Activated CD4-positive, alpha-beta T cell treated with anti-CD3 and anti-CD28 coated beads, Interleukin-2, Interleukin-6, amounts not matched to agents 100 ng/mL and 50 ng/mL, durations not matched to agents 16 hours and 8 hours (primary cell): ENCODE measurements at places on chromosomes 11 and 22.
A peak's percentile ranks its signal among the peaks of the same experiment; 100 is the strongest.

DNA sequence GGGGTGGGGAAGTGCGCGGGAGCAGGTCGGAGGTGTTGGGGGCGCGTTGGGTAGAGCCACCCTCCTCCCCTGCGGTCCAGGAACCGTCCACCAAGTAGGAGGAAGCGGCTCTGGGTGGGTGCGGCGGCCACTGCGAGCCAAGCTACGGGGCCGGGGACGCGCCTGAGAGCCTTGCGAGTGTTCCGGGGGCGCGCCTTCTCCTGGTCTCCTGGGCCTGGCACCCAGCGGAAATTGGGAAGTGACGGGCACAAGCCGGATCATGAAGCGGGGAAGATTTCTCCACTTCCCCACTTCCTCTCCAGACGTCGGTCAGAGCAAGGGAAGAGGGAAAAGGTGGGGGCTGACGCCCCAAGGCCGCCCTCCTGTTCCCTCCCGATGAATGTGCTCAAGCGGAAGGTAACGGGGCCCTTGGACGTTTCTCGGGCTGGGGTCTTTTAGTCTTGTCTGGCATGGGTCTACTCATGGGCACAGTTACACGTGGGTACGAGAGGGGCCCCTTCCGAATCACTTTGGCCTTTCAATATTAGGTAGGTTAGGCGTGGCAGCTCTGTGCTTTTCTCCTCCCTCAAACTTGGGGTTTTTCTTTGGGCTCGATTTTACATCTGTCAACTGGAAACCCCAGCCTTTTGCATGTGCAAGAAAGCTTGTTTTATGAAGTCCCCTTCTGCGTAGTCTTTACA, 865 bp downstream of the RBM14 start:
- DNase-seq: peak; percentile 30

GRCh38 chr11:119111361-119111925, 4.3 kb downstream of the C2CD2L start:
- DNase-seq: no peak

DNA sequence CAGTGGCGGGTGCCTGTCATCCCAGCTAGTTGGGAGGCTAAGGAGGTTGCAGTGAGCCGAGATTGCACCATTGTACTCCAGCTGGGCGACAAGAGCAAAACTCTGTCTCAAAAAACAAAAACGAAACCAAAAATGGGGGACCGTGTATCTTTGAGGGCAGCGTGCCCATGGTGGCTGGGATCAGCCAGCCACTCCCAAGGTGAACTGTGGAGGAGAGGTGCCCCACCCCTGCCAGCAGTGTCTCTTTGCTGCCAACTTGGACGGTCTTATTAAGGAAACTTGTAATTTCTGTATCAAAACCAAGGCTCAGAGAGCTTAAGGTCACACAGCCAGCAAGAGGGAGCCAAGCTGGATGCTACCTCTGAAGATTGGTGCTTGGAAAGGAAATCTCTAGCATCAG, 147.7 kb downstream of the CACNA1I start:
- DNase-seq: no peak

GRCh38 chr11:20058749-20059458, 101.4 kb downstream of the DBX1 start:
- no peak for DNase-seq

DNA sequence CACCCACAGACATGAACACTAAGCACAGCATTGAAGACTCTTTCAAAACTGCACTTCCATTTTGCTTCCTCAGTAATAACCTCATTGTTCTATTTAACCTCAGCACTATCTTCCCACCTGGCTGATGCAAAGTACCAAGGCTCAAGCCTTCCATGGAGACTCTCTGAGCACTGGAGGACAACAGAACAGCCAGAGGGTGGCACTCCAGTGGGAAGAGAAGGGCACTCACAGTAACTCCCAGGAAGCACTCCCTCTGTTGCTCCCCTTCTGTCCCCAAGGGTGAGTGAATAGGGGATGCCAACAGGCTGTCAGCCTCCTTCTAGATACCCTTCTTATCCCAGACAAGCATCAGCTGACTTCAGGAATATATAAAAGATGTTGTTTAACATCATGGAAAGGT, 3.5 kb downstream of the ME3 start:
- DNase-seq: no peak

GRCh38 chr11:108224366-108224765, 1.5 kb downstream of the ATM start:
- DNase-seq: no peak

DNA sequence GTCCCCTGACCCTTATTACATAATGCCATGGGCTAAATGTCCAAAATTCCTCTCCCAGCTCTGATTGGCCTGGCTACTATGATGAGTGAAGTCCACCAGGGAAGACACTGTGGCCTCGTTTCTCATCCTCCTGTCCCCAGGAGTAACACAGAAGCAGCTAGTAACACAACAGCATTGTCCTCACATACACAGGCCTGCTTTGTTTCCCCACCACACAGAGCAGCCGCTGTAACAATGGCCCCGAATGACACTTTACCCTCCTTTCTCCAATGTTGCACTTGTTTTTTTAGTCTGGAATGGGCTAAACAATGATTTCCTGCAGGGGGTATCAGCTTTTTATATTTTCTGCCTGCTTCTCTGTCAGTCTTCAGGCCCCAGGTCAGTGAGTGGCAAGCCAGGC, at the start of gene PRR5L:
Gene PRR5L, plus strand, starts transcription at position 363 of the 400 bp plus-strand sequence. CDS start 104,834 bp downstream, outside the sequence.
- DNase-seq: no peak

GRCh38 chr11:13535819-13536218, 40.0 kb upstream of the PTH start:
- DNase-seq: no peak

- DNase-seq: no peak
Measured at GRCh38 chr11:7826324-7826723, 29.6 kb upstream of the OR5P2 start.

GRCh38 chr22:23098718-23099530, 28.6 kb downstream of the GNAZ start:
- DNase-seq: no peak

DNA sequence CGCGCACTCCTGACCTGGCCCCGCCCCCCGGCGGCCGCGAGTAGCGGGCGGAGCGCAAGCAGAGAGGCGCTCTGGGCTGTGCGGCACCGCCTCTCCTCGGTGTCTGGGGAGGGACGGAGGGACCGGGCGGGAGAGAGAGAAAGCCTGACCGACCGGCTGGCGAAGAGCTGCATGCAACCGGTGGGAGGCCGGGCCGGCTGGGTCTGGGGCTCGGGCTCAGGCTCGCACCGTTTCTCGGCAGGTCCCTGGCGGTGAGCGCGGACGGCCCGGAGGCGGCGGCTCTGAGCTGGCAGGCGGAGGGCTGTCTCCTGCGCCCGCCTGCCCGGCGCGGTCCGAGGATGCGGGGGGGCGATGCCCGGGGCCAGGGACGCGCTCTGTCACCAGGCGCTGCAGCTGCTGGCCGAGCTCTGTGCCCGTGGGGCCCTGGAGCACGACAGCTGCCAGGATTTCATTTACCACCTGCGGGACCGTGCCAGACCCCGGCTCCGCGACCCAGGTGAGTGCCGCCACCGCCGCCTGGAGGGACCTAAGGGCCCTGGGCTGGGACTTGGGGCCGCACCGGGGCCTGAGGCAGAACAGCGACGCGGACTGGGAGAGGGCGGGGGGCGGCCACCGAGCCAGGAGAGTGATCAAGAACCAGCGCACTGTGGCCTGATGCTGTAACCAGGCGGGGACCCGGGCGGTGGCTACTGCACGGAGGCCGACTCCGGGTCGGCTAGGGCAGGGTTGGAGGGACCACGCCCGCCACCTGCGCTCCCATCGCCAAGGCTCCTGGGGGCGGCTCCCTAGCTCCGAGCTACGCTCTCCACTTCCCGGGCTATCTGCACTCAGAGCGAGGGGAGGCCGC, at the start of gene SYT9:
Gene SYT9, plus strand, starts transcription at position 69 of the 847 bp plus-strand sequence. Its CDS starts 283 bp downstream, at position 352.
- peak; percentile 47 for DNase-seq

- no peak for DNase-seq
Measured at GRCh38 chr11:64947208-64947814, 11.6 kb upstream of the GPHA2 start.

GRCh38 chr11:56885177-56885576, 103.5 kb upstream of the OR5AK2 start:
- no peak for DNase-seq

DNA sequence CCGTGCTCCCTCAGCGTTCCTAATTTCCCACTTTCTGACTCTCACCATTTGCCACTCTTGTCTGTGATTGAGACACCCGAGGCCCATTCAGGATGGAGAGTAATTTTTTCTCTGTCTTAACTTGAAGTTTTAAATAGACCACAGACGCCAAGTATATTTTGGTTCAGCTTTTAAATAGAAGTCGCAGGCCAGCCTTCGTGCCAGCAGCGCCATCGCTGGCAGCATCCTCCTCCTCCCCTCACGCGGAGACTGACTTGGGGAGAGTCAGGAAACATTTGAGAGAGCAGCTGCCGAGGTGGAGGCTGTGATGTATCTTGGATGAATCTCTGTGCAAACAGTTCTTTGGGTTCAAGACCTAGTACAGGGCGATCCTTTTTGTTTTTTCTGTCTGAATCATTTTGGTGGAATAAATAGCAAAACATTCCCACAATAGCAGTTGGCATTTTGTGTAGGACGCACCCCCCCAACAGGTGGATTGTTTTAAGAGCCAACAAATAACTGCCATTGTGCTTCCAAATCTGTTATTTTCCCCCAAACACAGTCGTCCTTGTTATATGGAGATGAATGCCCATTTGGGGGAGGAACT, 889 bp upstream of the DMC1 start:
- peak; percentile 56 for DNase-seq

- no peak for DNase-seq
Measured at GRCh38 chr22:46198274-46198673, 47.9 kb downstream of the PPARA start.

- DNase-seq: no peak
Measured at GRCh38 chr11:10762185-10762584, 11.1 kb downstream of the CTR9 start.

DNA sequence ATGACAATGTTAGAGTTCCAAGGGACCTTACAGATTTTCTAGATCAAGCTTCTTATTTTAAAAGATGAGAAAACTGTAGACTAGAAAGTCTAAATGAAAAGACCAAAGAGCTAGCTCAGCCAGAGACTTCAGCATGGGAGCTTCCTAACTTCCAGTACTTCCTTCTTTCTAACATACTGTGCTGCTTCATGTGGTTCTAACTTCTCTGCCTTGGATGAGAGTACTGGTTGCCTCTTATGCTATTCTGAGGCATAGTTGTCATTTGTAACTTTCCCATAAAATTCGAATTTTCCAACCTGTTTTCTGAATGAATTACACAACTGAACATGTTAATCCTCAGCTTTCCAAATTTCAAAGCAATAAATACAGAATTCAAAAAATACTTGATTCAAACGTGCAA, 1.8 kb downstream of the MTMR2 start:
- DNase-seq: no peak

DNA sequence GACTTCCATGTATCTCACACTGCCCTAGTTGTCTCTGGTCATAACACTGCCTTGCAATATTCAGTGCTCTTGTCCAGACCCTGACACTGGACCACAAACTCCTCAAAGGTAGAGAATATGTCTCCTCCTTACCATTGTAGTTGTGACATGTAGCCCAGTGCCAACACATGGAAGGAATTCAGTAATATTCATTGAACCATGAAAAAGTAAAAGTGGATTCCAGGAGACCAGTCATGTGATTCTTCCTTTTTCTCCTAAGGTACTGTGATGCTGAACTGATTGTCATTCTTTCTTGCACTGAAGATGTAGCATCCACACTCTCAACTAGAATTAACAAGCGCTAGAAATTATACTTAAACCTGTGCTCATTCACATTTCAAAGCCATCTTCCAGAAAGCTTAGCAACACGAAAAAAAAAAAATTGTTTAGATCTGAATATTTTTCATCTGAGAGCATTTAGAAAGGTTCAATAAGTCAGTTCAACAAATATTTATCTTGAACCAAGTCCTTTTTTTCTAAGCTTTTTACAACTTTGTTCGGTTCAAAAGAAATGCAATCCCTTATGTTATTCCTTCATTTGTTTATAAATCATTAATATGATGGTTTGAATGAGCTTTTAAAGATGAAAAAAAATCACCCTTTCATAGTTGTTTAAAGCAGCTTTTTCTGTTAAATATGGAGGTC, 224.7 kb upstream of the BLID start:
- DNase-seq: no peak

GRCh38 chr22:48185071-48186055, 1422.9 kb downstream of the TBC1D22A start:
- no peak for DNase-seq

- no peak for DNase-seq
Measured at GRCh38 chr22:20576445-20576816, 69.0 kb downstream of the MED15 start.

DNA sequence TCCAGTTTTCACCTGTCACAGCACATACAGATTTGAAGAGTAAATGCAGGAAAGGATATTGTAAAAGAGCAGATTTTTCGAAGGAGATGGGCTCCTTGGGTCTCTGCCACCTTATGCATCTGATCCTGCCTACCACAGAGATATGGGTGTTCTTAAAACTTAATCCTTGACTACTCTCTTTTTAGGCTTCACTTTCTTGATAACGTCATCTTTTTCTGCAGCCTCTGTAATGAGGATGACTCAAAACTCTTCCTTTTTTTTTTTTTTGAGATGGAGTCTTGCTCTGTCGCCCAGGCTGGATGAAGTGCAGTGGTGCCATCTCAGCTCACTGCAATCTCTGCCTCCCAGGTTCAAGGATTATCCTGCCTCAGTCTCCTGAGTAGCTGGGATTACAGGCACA, 7.8 kb downstream of the PRR14L start:
- no peak for DNase-seq

GRCh38 chr11:15720460-15720859, 605.7 kb downstream of the INSC start:
- no peak for DNase-seq

- DNase-seq: no peak
Measured at GRCh38 chr11:29781268-29781667, 235.6 kb downstream of the KCNA4 start.

DNA sequence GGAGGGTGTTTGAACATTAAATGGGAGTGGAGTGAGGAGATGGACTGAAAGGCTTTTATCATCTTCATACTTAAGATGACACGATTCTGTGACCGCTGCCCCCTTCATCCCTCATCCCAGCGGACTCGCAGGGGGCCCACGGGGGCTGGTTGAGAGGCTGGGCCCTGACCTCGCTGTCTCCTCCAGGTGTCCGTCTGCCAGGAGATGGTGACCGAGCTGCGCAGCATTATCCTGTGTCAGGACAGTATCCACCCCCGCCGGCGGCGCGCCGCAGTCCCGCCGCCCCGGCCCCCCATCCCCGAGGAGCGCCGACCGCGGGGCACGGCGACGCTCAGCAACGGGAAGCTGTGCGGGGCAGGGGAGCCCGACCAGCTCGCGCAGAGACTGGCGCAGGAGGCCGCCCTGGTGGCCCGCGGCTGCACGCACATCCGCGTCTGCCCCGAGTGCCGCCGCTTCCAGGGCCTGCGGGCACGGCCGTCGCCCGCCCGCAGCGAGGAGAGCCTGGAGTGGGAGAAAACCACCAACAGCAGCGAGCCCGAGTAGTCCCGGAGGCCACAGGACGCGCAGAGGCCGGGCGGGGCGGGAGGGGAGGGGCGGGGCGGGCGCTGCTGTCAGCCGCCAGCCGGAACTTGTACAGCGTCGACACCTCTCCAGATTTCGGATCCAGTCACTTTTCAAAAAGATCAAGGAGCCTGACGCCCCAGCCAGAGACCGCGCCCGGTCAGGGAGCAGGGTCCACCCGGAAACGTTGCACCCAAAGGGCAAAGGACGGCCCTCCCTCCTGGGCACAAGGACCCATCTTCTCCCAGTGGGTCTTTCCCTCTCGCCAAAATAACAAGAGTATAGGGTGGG, 38.0 kb upstream of the TBCEL start:
- DNase-seq: peak; percentile 41

- no peak for DNase-seq
Measured at GRCh38 chr11:69640260-69640994, 529 bp upstream of the CCND1 start.

- DNase-seq: no peak
Measured at GRCh38 chr11:129703846-129704245, 111.8 kb upstream of the TMEM45B start.

GRCh38 chr11:45385423-45385822, 99.3 kb upstream of the SYT13 start:
- DNase-seq: no peak
